Stimulated activated CD4-positive, alpha-beta T cell treated with anti-CD3 and anti-CD28 coated beads, Interleukin-1b, Interleukin-23, amount 100 ng/mL, for 4 hours (primary cell): ENCODE measurements at places on chromosomes 3 and 15.

GRCh38 chr3:82130046-82130445, 368.6 kb upstream of the GBE1 start:
- DNase-seq: no peak

DNA sequence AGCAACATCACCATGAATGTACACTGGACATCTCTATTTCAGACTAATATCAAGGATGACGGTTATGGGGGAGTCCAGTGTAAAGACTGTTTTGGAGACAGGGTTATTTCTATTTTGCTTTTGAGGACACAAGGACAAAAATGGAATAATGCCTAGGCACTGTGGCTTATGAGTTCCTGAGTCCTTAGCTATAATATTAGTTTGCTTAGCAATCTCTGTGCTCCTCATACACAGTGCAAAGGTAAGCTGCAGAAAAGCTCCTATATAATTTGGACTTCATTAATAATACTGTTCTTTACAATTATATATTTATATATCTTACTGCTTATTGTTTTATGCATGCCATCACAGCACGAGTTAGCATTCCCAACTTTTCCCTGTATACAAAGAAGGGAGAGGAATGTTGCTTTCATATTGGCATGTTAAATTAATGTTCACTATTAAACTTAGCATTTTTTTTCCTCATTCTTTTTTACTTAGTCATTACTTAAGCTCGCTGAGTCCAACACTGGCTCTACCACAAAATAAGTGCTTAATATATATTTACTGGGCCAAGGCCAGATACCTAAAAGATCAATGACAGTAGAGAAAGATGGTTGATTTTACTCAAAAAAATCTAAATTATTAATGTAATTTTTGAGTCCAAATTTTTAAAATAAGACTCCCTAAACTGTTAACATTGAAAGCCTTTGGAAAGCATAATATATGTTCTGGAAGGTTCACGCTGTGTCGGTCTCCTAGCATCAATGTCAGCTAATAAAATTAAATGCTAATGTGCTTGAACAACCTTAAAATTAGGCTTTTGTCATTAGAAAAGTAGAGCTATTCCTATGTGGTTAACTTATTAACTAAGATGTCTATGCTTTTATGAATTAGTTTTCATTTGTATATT, 13.8 kb downstream of the THBS1 start:
- DNase-seq: no peak

GRCh38 chr3:23824699-23825444, 19.1 kb downstream of the UBE2E1 start:
- DNase-seq: no peak

DNA sequence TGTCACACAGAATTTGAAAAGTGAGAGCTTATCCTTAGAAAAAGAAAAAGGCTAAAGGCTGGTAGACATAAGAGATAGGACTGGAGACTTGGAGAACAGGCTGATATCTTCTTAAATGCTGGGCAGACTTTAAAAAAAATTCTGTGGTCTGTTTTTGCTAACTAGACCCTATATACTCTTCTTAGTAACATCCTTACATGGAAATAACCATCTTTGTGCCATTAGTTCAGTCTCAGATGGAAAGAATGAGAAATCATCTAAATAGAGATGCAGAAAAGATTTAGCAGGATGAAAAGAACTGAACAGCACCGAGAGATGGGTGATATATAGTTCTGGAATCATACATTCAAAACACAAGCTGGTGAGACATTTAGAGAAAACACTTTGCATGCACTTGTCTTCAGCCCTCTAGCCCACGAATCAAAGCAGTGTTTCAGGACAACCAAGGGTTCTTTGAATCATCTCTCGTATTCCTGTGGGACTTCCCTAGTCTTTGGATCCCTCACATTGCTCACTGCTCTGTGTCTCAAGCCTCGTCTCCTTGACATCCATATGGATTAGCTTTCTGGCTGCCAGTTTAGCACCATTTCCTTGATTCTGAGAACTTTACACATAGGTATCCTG, 93.0 kb upstream of the LYSMD4 start:
- no peak for DNase-seq

DNA sequence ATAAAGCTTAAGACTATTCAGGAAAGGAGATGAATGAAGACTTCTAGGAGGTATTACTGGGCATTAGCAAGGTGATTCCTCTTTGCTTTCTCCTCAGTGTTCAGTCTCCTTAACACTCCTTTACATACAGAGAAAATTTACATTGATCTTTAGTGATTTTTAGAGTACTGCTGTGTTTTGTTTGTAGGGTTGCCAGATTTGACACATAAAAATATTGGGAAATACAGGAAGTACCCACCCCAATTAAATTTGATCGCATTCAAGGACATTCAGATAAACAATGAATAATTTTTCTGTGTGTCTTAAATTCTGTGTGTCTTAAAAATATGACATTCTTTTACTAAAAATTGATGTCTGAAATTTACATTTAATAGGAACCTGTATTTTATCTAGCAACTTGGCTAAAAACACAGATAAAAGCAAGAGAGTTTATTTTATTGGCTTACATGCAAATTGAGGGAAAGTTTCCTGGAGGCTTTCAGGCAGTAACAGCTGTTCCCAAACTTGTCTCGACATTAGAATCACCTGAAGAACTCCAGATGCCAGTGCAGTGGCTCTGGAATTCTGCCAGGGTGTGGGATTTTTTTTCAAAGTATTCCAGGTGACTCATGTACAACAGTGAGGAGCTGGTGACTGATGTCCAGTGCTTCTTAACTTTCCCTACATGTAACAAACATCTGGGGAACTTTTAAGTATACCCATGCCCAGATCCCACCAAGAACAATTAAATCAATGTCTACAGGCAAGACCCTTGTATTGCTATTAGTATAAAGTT, 23.4 kb upstream of the PLOD2 start:
- no peak for DNase-seq

DNA sequence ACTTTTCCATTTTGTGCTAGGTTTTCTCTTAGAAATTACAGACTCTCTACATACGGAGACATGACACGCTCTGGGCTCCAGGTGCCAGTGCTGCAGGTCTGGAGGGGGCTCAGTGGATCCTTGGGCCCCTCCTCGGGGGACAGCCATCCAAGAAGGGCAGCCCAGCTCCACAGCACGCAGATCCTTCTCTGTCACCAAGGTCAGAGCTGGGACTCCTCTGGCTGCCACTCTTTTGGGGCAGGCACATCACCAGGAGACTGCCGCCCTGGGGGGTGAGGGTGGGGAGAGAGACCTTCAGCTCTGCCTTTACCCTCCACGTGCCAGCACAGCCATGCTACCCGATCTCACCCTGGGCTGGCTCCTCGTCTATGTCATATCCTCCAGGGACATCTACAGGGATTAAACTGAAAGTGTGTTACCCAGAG, 65.6 kb downstream of the ATP10A start:
- DNase-seq: no peak

- no peak for DNase-seq
Measured at GRCh38 chr3:124451630-124452317, 278.5 kb upstream of the UMPS start.

DNA sequence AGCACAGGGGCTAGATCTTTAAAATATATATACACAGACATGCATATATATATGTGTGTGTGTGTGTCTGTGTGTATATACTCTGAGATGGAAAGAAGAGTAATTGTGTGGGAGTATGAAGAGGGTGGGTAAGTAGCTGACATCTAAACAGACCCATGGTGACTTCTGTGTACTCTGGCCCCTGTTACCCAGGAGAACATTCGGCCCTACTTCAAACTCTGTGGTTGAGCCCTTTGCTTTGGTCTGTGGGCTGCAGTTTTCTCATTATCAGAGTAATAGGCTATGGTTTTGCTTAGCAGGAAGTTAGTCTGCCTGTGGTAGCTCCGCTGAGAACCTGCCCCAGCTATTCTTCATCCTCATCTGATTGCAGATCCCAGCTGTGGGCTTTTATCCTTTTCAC, 141.4 kb downstream of the RBPMS2 start:
- no peak for DNase-seq

DNA sequence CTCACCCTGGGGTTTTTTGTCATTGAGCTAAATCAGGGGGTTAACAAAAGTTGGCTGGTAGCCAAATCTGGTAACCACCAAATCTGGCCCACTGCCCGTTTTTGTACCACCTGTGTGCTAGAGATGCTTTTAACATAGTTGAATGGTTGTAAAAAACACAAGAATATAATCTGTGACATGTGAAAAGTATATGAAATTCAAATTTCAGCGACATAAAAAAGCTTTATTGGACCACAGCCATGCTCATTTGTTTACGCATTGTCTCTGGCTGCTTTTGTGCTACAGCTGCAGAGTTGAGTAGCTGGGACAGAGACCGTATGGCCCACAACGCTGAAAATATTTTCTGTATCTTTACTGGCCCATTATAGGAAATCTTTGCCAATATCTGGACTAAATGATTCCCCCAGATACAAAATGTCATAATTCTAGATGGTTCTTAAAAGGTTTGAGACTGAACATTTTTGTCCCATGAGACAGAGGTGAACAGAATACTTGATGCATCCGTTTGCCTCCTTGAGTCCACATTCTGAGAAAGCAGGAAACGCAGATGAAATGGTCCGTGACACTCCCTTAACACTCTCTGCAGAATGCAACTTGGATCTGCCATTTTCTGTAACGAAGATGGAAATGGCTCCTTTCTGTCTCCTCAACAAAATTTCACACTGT, 120.9 kb upstream of the PDZRN3 start:
- no peak for DNase-seq

- DNase-seq: no peak
Measured at GRCh38 chr3:153158961-153159735, 2.9 kb upstream of the RAP2B start.
